ENCODE measurements at places on chromosomes 4 and X.

DNA sequence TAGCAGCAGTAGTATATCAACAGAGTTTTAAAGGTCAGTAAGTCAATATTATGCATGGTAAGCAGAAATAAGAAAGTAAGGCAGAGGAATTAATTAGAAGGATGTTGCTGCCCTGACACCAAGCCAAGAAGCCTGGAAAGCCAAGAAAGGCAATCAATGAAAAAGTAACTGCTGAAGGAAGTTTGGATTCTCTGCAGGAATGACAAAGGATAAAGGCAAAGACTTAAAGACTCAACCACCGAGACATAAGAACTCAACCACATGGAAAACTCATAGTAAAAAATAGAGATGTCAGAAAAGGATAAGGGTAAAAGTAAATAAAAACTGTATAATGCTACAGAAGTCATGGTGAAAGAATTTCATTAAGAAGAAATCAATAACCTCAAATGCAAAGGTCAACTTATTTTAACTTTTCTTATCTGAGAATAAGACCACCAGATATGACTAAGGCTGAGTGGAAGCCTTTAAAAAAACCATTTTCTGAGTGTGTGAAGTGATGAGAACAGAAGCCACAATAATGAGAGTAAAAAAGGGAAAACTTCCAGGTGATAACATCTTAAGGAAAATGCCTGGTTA lies 55.2 kb downstream of the NEK1 start:
- DNase-seq, result no peak

DNA sequence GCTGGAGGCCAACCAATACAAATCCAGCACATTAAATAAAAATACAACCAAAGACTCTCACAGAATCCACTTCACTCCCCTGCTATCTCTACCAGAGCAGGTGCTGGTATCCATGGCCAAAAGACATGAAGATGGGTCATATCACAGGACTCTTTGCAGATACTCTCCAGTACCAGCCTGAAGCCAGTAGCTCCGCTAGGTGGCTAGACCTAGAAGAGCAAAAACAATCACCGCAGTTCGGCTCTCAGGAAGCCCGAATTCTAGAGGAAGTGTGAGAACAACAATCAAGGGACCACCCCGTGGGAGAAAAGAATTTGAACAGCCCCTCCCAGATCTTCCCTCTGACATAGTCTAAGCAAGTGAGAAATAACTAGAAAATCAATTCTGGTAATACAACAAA lies 20.2 kb downstream of the CLIC2 start:
- DNase-seq, result no peak

- no peak for DNase-seq
Measured at GRCh38 chrX:6695717-6696116, 160.8 kb upstream of the VCX3A start.

GRCh38 chr4:162727766-162728165 lies 438.9 kb downstream of the NAF1 start:
- DNase-seq, result no peak

DNA sequence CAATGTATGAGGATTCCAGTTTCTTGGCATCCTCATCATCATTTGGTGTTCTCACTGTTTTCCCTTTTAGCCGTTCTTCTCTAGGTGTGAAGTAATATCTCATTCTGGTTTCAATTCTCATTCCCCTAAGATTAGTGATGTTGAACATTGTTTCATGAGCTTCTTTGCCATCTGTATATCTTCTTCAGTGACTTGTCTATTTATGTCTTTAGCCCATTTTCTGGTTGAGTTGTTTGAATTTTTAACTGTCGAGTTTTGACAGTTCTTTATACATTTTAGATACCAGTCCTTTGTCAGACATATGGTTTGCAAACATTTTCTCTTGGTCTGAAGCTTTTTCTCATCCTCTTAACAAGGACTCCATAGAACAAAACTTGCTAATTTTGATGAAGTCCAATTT lies 101.1 kb downstream of the NHSL2 start:
- no peak for DNase-seq

- DNase-seq, result no peak
Measured at GRCh38 chr4:99817309-99817890, 773 bp downstream of the DAPP1 start.

GRCh38 chr4:159103384-159103990 lies 608 bp downstream of the RAPGEF2 start:
- DNase-seq, result no peak

DNA sequence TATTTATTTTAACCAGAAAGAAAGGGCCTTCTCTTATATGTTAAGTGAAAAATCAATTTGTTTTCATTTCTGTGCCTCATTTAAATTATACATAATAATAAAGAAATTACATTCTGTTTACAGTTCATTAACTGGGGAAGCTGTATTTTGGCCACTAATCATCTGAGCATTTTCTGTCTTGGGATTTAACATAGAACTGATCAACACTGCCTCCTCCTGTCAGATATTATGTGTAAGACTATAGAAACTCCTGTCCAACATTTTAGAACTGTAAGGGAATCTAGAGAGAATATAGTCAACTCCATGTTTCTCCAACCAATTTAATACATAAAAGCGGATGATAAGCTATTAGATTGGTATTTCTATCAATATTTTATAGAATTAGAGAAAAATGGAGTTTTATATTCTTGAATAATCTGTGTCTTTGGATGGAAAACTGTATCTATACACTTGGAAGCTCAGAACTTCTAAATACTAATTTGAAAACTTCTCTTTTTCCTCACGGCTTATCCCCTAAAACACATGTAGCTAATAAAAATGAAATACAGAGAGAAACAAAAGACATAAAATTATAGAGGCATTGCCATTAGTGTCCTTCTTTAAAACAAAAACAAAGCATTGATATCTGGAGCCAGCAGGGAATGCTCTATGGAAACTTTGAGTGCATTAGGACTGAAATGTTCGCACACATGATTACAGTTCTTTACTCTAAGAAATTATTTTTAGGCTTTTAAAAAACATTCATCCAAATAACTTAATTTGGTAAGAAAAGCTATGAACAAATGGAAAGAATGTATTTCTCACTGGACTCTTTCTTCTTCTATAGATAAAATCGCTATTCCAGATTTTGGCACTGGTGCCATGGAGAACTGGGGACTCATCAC lies 33.1 kb downstream of the ENPEP start:
- DNase-seq, result no peak

- DNase-seq, result no peak
Measured at GRCh38 chrX:16786791-16787735, 797 bp downstream of the TXLNG start.

Data from GM18507 (cell line).